Activated CD8-positive, alpha-beta memory T cell treated with anti-CD3 and anti-CD28 coated beads, Interleukin-2, amount 50 U/mL, for 4 hours (primary cell): ENCODE measurements at places on chromosomes 7 and 10.

DNA sequence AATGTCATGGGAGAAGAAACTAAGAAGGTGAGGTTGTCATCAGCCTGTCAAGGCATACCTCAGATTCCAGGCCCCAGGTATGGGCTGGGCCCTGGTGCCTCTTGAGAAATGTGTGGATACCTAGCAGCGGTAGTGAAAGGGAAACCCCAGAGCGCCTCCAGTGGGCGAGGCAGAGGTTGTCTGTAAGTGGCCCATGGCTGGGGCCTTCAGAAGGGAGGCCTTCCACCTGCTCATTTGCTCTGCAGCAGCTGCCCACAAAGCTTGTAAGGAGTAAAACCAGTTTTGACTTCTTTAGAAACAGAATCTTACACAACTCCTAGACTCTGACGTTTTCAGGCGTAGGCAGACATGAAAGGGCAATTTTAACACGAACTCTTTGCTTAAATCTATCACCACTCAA lies 509.9 kb downstream of the PARD3 start:
- no peak for DNase-seq

GRCh38 chr10:78604721-78605120 lies 464.0 kb upstream of the ZMIZ1 start:
- DNase-seq, result no peak

GRCh38 chr10:11450427-11450826 lies 161.0 kb downstream of the USP6NL start:
- DNase-seq, result no peak

GRCh38 chr10:33556620-33557019 lies 222.2 kb upstream of the NRP1 start:
- no peak for DNase-seq

GRCh38 chr10:44017483-44018145 lies 367.3 kb downstream of the CXCL12 start:
- no peak for DNase-seq

DNA sequence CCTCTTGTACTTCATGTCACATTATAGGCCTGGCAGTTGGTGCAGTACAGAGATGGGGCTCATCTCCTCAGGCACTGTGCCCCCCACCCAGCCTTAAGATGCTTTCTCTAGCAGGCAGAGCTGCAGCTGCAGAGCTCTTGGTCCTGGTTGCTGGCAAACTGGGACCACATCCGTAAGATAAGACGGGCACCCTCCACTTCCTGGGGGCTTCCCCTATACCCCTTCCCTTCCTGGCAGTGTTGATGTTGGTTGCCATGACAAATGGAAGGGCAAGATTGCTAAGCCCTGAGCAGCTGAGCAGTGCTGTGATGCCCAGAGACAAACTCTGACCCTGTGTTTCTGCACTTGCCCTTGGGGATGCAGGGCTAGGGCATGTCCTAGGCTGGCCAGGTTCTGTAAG lies 103.4 kb upstream of the ANLN start:
- peak; percentile 30 for DNase-seq

- no peak for DNase-seq
These were observed 242.3 kb downstream of the GLI3 start for GRCh38 chr7:41994746-41995110.
